ENCODE measurements at places on chromosomes 12 and 14.

- DNase-seq: peak; percentile 27
These were observed 56.8 kb downstream of the GNG2 start for GRCh38 chr14:51917193-51917592.

GRCh38 chr14:90518941-90519256 is 122.1 kb downstream of the CALM1 start:
- no peak for DNase-seq

DNA sequence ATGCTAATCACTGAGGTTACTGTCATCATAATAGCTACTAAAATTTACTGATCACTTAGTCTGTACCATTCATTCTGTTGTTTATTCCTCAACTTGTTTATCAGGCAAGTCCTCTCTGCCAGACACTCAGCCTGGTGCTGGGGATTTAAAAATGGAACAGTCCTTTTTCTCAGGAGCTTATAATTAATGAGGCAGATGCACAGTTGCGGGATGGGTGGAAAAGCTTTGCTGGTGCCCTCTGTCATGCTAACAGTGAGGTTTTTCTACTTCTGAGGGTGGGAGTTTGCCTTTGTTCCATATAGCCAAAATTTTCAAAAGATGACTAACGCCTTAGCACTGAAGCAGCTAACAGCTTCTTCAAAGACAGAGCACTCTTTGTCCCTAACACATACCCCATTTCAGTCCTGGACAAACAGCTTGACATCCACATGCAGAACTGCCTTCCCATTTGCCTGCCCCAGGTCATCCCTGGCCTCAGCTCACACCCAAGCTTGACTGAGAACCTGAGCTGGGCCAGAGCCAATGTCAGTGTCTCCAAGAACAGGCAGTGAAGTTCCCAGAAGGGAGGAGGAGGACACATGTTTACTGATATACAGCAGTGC is 30.8 kb upstream of the HSPB8 start:
- DNase-seq: peak; percentile 33

GRCh38 chr14:77761205-77761931 is 412 bp upstream of the SNW1 start:
- no peak for DNase-seq

DNA sequence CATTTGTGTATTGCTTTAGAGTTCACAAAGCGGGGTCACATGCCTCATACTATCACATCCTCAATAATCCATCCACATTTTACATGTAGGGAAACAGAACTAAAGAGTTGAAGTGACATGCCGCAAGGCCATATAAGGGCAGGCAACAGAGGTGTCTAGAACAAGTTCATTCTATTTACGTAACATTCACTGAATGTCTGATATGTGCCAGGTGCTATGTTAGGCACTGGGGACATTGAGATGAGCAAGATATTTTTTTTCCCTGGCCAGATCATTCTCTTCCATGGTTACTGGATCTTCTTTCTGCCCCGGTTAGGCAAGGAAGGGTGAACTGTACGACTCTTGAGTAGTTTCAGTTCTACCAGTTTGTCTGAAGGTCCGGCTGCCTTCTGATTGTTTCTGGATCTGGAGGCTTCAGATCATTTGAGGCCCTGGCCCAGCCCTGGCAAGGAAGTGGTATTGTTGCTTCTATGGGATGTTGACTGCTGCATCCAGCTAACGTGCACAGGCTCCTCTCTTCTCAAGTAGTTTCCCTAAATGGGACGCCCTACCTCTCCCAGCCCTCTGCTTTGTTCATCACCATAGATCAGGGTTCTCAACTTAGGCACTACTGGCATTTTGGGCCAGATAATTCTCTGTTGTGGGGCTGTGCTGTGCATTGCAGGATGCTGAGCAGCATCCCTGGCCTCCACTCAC is 12.1 kb downstream of the GPATCH2L start:
- DNase-seq: no peak

- DNase-seq: no peak
These were observed 49.3 kb upstream of the OR5AU1 start for GRCh38 chr14:21205026-21205677.

DNA sequence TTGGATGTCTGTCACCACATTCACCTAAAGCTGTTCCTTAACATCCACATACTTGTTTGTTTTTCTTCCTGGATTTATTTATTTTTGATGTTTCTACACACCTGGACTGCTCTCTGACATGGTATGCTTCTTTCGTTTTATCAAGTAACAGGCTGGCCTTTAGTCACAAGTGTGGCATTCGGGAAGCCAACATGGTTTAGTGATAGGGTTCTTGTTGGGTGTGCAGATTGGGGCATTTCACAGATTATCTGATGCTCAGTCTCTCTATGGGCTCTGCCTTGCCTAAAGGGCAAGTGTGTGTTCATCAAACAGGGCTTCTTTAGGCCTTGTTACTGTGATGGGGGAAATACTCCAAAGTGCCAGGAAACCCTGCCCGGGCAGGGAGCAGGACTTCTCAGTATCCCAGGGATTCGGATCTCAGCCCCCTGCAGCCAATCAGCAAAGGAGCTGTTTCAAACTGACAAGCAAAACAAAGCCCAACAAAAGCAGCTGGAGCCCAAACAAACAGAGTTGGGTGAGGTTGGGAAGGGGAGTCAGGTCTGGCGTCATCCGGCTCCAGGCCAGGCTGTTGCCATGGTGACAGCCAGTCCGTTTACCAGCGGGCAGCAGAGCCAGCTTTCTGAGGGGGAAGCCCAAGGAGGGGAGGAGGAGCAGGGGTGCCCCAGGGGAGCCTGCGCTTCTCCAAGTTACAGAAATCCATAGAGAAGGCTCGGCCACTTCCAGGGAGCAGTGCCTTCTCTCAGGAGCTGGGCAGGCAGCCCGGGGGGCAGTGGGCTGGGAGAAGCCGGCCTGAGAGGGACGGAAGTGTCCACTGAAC is 31.9 kb downstream of the FOS start:
- peak; percentile 93 for DNase-seq

DNA sequence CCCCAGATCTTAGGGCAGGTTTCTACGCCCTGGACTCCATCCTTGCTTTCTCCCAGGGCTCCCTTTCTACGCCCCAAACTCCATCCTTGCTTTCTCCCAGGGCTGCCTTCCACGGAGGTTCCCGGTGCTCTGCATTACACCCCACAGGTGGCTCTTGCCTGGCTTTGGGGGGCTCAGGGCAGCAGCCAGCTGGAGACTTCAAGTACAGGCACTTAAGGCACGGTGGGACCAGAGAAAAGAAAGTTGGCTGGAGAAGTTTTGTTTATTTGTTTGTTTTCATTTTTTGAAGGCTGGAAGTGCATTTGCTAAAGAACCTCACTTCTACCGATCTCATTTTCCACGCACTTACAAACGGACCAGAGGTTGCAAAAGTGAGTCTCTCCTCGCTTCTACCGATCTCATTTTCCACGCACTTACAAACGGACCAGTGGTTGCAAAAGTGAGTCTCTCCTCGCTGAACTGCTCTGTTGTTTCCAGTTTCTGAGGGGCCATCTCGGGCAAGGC is 103.8 kb upstream of the MED13L start:
- DNase-seq: no peak

GRCh38 chr12:52703424-52703823 is at the start of gene KRT77:
TSS of gene KRT77 (minus strand) at chr12:52703524. CDS start at chr12:52703434, 90 bp downstream.
- DNase-seq: no peak

- no peak for DNase-seq
These were observed 196.2 kb downstream of the KIF26A start for GRCh38 chr14:104334424-104335161.

- no peak for DNase-seq
These were observed 72.3 kb upstream of the EEA1 start for GRCh38 chr12:93001407-93001806.

DNA sequence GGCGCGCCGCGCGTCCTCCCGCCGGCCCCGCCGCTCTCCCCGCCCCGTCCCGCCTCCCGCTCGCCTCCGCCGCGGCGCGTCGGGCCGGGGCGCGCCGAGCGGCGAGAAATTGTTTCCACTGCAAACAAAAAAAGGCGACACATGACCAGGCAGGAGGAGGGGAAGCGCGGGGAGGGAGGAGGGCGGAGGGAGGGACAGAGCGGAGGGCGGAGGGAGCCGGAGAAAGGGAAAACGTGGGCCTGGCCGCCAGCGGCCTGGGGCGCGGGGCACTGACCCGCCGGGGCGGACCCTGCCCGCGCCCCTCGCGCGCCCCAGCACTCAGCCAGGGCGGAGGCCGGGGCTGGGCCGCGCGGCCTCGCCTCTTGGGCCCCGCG is at the start of gene FOXN3:
TSS of gene FOXN3 (minus strand) at position 143 of the 374 bp plus-strand sequence. CDS start 4,757 bp downstream, outside the sequence.
- peak; percentile 96 for DNase-seq

GRCh38 chr12:68521848-68522502 is 88.7 kb upstream of the RAP1B start:
- no peak for DNase-seq

DNA sequence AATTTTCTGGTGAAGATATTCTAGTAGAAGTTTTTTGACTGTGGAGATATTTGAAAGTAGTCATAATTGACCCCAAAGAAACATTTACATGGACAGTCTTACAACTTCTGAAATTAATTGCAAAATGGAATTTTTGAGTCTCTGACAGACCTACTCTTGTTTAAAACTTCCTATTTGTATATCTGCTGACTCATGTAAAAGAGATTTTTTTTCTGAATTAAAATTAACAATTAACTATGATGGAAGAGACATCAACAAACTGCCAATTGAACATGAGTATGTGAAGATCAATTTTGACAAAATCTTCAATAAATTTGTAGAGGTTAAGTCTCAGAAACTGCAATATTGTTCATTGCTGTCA is 108.5 kb upstream of the MAX start:
- DNase-seq: no peak

DNA sequence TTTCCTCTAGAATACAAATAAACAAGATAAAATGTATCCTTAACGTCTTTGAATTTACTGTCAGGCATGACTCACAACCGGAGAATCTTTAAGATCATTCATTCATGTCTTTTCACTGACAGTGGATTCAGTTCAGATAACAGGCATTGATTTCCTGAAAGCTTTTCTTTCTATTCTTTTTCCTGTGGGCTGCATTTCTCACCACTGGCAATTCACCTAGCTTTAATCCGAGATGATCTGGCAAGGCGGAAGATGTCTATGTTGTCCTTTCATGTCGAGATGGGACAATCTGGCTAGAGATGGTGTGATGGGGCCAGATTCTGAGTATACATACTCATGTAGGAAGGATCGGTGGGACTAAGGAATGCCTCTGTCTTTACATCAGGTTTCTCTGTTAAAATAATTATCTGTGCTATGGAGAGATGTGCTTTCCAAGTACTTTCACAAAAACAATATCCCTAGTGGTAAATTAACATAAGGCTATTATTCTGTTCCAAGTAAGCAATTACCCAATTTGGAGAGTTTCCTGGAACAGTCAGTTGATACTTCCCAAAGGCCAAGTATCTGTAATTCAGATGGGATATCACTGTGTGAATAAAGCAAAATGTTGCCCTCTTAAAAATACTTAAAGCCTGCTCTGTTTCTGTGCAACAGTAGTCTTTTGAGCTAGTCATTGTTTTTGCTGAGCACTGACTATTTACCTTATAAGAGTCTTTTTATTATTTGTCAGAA is 17.8 kb downstream of the ACSS3 start:
- DNase-seq: no peak

- no peak for DNase-seq
These were observed 1.5 kb downstream of the HOXC8 start for GRCh38 chr12:54010053-54010971.

GRCh38 chr12:106140223-106140986 is 1.7 kb upstream of the NUAK1 start:
- no peak for DNase-seq

DNA sequence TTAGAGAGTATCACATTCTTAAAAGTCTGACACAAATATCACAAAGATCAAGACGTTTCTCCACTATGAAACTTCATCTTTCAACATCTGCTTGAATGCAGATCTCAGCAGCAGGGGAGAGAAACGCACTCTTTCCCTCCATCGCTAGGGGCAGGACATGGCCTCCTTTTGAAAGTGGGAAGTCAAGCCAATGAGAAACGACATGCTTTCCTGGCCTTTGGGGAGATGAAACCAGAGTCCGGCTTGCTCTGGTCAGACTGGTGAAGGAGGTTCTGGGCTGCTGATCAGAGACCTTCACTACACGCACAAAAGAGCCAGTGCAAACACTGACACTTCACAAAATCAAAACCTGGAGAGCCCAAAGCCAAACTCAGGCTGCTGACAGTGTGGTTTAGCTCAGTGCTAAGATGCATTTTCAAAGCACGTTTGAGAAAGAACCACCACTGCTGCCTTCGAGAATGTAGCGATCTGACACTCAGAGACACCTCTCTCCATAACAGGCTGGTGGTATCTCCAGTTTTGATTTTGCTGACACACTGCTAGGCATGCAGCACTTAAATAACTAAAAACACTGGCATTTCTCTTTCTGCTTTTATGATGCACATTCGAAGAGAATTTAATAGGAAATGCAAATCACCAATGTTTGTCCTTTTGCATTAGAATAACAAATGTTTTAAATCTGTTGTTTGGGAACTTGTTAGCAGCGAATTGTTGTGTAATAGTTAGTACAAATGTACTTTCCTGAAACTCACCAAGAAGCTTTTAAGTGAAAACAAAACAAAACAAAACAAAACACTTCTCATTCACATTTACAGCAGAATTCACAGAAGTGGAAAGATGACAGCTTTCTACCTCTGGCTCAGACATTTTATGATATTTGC is 93.9 kb upstream of the OVCH1 start:
- peak; percentile 69 for DNase-seq

GRCh38 chr14:95026851-95027463 is 130.4 kb downstream of the DICER1 start:
- no peak for DNase-seq

GRCh38 chr12:114688256-114688845 is 4.4 kb upstream of the TBX3 start:
- no peak for DNase-seq

GRCh38 chr12:124717318-124717717 is 146.3 kb downstream of the SCARB1 start:
- DNase-seq: no peak
